Lower lobe of right lung (tissue), 2 donors: ENCODE measurements at places on chromosomes 2 and 18. TPM values are rescaled to one million over a fixed set of nuclear protein-coding genes. Genes with fewer than 3 reads are reported as not detected.

DNA sequence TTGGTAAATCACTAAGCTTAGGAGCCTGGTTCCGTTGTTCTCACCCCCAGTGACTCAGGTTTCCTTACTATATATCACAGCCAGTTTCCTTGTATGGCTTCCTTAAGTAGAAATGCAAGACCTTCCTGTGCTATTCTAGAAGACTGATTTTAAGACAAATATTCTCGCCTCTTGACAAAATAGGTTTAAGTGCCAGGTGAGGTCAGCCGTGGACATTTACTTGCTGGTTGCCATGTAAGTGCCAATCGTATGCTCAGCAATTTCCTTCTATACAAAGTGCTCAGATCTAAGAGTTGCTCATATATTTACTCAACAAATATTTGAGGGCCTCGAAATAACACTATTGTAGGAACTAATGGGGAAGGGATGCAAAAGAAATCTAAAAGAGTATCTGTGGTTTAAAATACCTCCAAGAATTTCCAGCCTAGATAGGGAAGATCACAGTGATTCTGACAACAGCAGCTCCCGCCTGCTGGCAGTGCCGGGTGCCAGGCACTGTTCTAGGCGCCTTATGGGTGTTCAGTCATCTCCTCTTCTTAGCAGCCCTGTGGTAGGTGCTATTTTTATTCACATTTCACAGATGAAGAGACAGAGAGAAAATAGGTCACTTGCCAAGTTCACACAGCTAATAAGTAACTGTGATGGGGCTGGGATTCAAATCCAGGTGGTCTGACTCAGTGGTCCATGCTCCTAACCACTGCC, 95.3 kb upstream of the B3GNT7 start:
- no peak overlapping the region for H3K4me3 ChIP-seq
- peaks cover 43% of the 10 kb centered on the region for H3K4me1 ChIP-seq
- DNase-seq: no peak
- H3K36me3 ChIP-seq: no peaks in the 10 kb centered on the region
- H3K27ac ChIP-seq: peak overlapping the region; percentile 0

CNDP1 gene
- total RNA-seq: not detected

MDH1B gene
- total RNA-seq: 3.3 TPM

DNA sequence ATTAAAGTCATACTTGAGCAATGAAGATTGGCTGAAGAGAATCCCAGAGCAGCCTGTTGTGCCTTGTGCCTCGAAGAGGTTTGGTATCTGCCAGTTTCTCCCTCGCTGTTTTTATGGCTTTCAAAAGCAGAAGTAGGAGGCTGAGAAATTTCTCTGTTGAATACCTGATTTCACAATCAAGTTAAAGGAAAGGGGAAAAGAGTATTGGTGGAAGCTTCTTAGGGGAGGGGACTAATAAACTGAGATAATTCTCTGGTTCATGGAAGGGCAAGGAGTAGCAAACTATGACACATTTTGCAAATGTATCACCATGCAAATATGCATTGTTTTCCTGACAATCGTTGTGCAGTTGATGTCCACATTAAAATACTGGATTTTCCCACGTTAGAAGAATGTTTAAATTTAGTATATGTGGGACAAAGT, at the start of gene IL1B:
Gene IL1B (minus strand): TSS at position 85 of the 423 bp plus-strand sequence. CDS start 550 bp downstream, outside the sequence.
- H3K4me1 ChIP-seq: peaks cover 5% of the 10 kb centered on the region
- no peaks in the 10 kb centered on the region for H3K36me3 ChIP-seq
- no peak for DNase-seq
- no peaks in the 10 kb centered on the region for H3K27me3 ChIP-seq
- peak within 1 kb of the TSS; percentile 39 for H3K4me3 ChIP-seq
- H3K27ac ChIP-seq: peak within 1 kb of the TSS; percentile 14

ALPI gene
- not detected for total RNA-seq

DNA sequence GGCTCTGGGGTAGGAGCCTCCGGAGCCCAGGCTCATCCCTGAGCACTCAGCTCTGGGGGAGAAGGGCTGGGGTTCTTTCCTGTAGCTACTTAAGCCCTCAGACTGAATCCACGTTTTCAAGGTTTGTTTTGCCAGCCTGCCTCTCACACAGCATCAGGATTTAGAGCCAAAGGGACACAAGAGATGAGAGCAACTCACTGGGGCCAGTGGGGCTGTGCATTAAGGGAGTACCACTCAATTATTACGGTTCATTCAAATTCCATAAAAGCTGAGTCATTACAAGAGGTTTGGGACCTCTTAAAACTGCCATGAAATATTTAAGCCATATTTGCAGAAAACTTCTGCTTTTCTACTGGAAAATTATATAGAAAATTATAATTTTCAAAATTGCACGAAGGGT, 17.1 kb upstream of the SNED1 start:
- H3K27ac ChIP-seq: no peak overlapping the region
- H3K27me3 ChIP-seq: peaks cover 7% of the 10 kb centered on the region
- no peak for DNase-seq
- H3K4me1 ChIP-seq: peaks cover 5% of the 10 kb centered on the region
- H3K36me3 ChIP-seq: no peaks in the 10 kb centered on the region

CLEC4F gene
- 0.71 TPM for total RNA-seq

- H3K4me3 ChIP-seq: no peak overlapping the region
- no peaks in the 10 kb centered on the region for H3K27me3 ChIP-seq
- H3K4me1 ChIP-seq: no peaks in the 10 kb centered on the region
- H3K36me3 ChIP-seq: no peaks in the 10 kb centered on the region
- H3K27ac ChIP-seq: no peak overlapping the region
- DNase-seq: no peak
Measured at GRCh38 chr2:35614640-35615039, 740.9 kb upstream of the CRIM1 start.

- no peak overlapping the region for H3K4me3 ChIP-seq
- H3K36me3 ChIP-seq: peaks cover 22% of the 10 kb centered on the region
- no peaks in the 10 kb centered on the region for H3K27me3 ChIP-seq
- H3K4me1 ChIP-seq: no peaks in the 10 kb centered on the region
- no peak for DNase-seq
Measured at GRCh38 chr2:226869371-226869770, 33.5 kb downstream of the RHBDD1 start.

DNA sequence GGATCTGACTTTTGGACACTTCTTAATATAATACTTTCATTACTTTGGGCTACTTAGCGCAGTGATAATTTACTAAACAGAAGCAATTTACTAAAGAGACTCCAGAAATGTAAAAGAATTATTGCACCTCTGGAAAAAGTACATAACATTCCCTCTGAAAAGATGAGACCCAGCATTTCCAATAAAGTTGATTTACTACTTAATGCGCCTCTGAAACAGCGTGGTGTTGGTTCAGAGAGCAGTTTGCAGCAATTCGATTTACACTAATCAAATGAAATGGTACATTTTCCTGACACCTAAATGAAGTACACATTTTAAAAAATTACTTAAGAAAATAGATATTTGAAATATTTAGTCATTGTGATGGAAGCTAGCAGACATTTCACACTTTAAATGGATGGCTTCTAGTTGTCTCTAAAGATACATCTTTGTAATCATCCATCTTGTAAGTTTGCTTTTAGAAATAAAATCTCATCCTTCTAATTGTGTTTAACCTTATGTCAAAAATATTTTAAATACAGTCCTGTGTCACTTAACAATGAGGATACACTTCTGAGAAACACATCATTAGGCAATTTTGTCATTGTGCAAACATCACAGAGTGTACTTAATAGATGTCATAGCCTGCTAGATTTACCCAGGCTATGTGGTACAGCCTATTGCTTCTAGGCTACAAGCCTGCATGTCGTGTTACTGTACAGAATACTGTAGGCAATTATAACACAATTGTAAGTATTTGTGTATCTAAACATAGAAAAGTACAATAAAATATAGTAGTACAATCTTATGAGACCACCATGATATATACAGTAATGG, 284.6 kb upstream of the UBE2E3 start:
- no peak overlapping the region for H3K27ac ChIP-seq
- H3K36me3 ChIP-seq: no peaks in the 10 kb centered on the region
- no peak overlapping the region for H3K4me3 ChIP-seq
- DNase-seq: no peak
- H3K4me1 ChIP-seq: no peaks in the 10 kb centered on the region
